ENCODE measurements at places on chromosomes 7 and 10. TPM values are rescaled to one million over a fixed set of nuclear protein-coding genes. Genes with fewer than 3 reads are reported as not detected.

- no peak overlapping the region for H3K27ac ChIP-seq
- H3K4me3 ChIP-seq: no peak overlapping the region
- H3K27me3 ChIP-seq: peaks cover 2% of the 10 kb centered on the region
- peaks cover 15% of the 10 kb centered on the region for H3K36me3 ChIP-seq
- H3K4me1 ChIP-seq: peaks cover 2% of the 10 kb centered on the region
- no peak for DNase-seq
Observed at GRCh38 chr10:14659626-14660196, 115.0 kb downstream of the FAM107B start.

Gene ACBD7
- total RNA-seq: 1.5 TPM

DNA sequence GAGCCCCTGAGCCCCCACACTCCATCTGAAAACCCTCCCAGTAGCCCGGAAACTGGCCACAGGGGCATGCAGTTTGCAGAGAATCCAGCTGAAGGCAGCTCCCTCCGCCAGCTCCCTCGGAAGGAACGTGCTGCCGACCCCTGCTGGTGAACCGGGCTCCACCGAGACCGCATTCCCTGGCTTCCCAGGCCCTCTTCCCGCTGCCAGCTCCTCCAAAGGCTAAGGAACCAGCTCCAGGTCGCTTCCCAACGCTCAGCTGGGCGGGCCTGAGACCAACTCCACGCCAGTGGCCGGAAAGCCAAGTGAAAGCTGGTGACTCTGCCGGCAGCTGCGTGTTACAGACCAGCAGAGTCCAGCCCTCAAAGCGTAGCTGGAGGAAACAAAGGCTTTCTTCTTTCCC is 35.8 kb downstream of the GPER1 start:
- H3K27ac ChIP-seq: peak overlapping the region; percentile 12
- peaks cover 11% of the 10 kb centered on the region for H3K4me1 ChIP-seq
- no peaks in the 10 kb centered on the region for H3K36me3 ChIP-seq

DNA sequence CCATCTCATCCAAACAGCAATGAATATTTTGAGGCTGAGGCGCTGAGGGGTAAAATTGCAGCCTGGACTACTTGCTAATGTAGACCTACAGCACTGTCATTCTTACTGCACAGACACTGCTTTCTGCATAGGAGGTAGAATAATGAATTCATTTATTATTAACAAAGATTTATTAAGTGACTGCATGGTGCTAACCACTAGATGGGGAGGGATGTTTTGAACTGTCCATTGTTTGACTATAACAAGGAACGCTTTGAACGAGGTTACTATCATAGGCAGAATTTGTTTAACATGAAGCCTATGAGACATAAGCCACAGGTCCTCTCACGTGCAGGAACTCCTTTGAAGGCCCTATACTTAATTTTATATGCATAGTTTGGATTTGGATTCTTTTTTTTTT is 143.8 kb downstream of the CFTR start:
- no peaks in the 10 kb centered on the region for H3K36me3 ChIP-seq
- no peaks in the 10 kb centered on the region for H3K27me3 ChIP-seq
- no peak for DNase-seq
- H3K27ac ChIP-seq: no peak overlapping the region
- no peak overlapping the region for H3K4me3 ChIP-seq

Gene IDI2
- not detected for total RNA-seq

DNA sequence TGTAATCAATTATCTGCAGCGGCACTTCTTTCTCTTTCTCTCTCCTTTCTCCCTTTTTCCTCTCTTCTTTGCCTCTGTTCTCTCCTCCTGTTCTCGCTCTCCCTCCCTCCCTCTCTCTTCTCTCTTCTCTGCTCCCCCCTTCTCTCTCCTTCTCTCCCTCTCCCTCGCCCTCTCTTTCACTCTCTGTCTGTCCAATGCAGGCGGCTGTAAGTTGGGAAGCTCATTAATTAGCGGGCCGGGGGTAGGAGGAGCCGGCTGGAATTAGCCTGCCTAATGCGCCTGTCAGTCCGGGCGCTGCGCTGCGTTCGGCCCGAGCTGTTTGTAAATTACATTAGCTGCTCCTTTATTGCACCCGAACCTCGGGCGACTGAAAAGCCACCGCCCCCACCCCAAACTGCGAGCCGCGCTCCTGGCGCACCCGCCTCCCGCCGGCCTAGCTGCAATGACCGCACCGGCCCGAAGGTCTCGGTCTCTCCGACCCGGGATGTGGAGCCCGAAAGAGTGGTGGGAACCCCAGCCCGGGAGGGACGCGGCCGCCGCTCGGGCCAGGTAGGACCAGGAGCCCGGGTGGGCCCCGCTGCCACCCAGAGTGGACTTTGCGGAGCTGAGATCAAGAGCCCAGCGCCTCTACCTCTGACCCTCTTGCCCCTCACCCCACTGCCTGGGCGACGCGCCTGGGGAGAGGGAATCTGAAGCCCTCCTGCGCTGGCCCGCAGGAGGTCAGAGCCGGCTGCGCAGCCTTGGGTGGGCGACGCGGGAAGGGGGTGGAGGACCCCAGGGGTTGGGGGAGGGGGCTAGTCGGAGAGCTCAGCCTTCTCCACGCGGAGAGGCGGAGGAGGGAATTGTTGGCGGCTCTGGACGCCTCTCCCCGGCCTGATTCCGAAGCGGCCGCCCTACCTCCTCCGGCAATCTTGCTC is at the start of gene LBX1:
LBX1 (minus strand) TSS at position 198 of the 917 bp plus-strand sequence. CDS start 648 bp downstream, outside the sequence.
- no peaks in the 10 kb centered on the region for H3K36me3 ChIP-seq
- DNase-seq: peak; percentile 31
- H3K27ac ChIP-seq: no peak within 1 kb of the TSS
- H3K27me3 ChIP-seq: peaks cover 60% of the 10 kb centered on the region
- peaks cover 9% of the 10 kb centered on the region for H3K4me1 ChIP-seq

DNA sequence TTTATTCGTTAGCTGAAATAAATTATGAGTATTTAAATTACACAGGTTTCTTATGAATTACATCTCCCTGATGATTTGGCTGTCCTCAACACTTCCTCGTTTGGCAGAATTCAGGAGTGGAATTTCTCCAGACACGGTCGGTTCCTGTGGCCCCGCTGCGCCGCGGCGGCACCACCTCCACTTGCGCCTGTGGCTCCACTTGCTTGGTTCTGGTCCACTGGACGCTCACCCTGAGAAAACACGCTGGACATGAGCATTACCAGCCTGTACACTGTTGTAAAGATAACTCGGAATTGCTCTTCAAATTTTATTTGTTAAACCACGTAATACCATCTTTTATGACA is 85.3 kb downstream of the ZNF33B start:
- H3K36me3 ChIP-seq: peaks cover 5% of the 10 kb centered on the region
- H3K27me3 ChIP-seq: peaks cover 9% of the 10 kb centered on the region
- DNase-seq: no peak
- peaks cover 6% of the 10 kb centered on the region for H3K4me1 ChIP-seq

DNA sequence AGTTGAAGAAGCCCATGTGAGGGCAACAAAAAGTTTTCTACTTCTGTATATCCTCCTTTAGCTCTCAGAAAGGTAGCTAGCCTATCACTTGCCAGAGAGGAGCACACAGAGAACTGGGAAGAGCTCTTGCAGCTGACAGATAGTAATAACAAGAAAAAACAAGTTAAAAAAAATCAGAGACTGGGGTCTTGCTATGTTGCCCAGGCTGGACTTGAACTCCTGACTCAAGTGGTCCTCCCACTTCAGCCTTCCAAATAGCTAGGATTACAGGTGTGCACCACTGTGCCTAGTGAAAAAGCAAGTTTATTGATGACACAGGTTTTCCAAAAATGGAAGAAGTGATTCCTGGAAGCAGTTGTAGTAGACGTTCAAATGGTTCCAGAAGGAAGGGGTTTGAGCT is 93.6 kb downstream of the CLEC2L start:
- H3K4me3 ChIP-seq: no peak overlapping the region
- no peak for DNase-seq
- H3K4me1 ChIP-seq: peaks cover 7% of the 10 kb centered on the region
- H3K36me3 ChIP-seq: peaks cover 3% of the 10 kb centered on the region

- H3K27ac ChIP-seq: no peak overlapping the region
- no peak overlapping the region for H3K4me3 ChIP-seq
- peaks cover 4% of the 10 kb centered on the region for H3K4me1 ChIP-seq
Observed at GRCh38 chr7:95411036-95411435, 14.9 kb upstream of the PON3 start.

DNA sequence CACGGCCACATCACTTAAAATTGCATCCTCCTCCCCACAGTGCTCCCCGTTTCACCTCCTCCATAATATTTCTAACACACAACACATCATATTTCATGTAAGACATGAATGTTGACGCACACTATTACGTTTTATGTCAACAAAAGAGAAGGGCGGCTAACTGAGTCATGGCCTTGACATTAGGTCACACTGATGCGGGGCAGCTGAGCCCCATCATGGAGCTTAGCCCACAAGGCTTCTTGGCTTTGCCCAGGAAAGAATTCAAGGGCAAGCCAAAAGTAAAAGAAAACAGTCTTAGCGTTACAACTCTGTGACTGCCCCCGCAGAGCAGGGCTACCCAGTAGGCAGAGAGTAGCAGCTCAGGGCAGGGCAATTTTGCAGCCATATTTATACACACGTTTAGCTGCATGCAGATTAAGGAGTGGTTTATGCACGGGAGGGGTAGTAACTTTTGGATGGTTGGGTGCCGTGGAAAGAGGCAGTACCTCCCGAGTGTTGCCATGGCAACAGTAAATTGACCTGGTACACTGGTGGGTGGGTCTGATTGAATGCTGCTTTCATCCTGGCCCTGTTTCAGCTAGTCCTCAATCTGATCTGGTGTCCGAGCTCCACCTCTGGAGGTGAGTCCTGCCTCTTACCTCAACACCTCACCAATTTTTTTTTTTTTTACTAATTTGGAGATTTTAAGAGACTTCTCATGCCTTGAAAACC is 156.2 kb upstream of the FRMD4A start:
- no peak overlapping the region for H3K27ac ChIP-seq
- H3K27me3 ChIP-seq: peaks cover 2% of the 10 kb centered on the region
- no peaks in the 10 kb centered on the region for H3K36me3 ChIP-seq
- no peak for DNase-seq
- H3K4me1 ChIP-seq: no peaks in the 10 kb centered on the region
- H3K4me3 ChIP-seq: no peak overlapping the region

GRCh38 chr10:76509446-76509845 is 1078.0 kb downstream of the LRMDA start:
- DNase-seq: no peak
- no peaks in the 10 kb centered on the region for H3K36me3 ChIP-seq
- no peak overlapping the region for H3K27ac ChIP-seq
- H3K27me3 ChIP-seq: no peaks in the 10 kb centered on the region
- no peak overlapping the region for H3K4me3 ChIP-seq
- no peaks in the 10 kb centered on the region for H3K4me1 ChIP-seq

DNA sequence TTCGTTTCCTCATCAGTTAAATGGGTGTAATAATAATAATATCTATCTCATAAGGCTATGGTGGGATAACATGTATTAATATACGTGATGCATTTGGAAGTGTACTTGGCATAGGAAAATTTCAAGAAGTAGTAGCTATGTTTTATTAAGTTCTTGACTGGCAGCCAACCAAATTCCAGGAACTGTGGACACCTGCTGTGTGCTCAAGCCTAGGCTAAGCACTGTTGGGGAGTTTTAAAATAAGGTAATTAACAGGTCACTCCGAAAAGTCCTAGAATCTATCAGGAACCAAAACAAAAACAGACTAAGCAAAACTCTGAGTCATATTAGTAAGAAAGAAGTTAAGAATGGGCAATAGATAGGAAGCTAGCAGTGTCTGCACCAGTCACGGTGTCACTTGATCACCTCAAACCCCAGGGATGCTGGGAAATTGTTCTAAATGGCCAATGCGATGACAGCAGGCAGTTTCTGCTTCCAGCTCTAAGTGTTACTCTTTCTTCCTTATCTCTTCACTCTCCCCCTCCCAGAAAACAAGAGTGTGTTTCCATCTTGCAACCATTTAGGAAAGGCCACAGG is 92.0 kb upstream of the GDF10 start:
- no peaks in the 10 kb centered on the region for H3K4me1 ChIP-seq
- no peak overlapping the region for H3K4me3 ChIP-seq
- H3K27me3 ChIP-seq: peaks cover 2% of the 10 kb centered on the region

DNA sequence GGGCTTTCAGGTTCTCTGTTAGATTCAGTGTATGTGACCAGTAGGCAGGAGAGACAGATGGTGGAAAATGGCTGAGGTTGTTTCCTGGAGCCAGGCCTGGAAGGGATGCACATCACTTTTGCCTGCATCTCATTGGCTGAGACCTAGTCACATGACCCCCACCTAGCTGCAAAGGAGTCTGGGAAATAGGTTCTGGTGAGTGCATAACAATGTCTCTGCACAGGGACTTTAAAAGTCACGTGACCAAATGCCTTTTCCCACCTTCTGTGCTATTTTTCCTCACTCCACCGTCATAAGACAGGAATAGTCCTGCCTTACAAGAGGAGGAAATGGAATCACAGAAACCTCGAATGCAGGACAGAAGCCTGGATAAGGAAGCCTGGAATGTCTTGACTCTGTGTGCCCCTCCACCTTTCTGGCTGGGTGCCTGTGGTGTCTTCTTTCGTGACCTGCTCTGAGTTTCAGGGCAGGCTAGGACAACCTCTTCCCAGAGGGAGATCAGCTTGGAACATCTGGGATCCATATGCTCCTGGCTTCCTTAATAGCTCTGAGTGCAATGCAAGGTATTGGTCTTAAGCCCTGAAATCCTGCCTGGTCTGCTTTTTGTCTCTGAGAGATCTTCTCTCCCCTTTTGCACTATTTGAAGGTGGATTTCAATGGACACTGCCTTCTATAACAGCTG is 139.9 kb upstream of the ZNF438 start:
- H3K4me3 ChIP-seq: no peak overlapping the region
- peaks cover 20% of the 10 kb centered on the region for H3K36me3 ChIP-seq
- DNase-seq: no peak
- H3K4me1 ChIP-seq: peaks cover 11% of the 10 kb centered on the region
- H3K27ac ChIP-seq: peak overlapping the region; percentile 92

- H3K27ac ChIP-seq: no peak overlapping the region
- no peaks in the 10 kb centered on the region for H3K4me1 ChIP-seq
- no peak overlapping the region for H3K4me3 ChIP-seq
- no peaks in the 10 kb centered on the region for H3K27me3 ChIP-seq
Observed at GRCh38 chr7:120819861-120820260, 38.1 kb downstream of the TSPAN12 start.

- no peaks in the 10 kb centered on the region for H3K27me3 ChIP-seq
- no peak for DNase-seq
- no peaks in the 10 kb centered on the region for H3K4me1 ChIP-seq
- no peak overlapping the region for H3K27ac ChIP-seq
- H3K36me3 ChIP-seq: peaks cover 35% of the 10 kb centered on the region
Observed at GRCh38 chr7:106346167-106346677, 61.4 kb upstream of the NAMPT start.

GRCh38 chr7:66423729-66424128 is 205.0 kb upstream of the KCTD7 start:
- H3K4me3 ChIP-seq: no peak overlapping the region
- H3K36me3 ChIP-seq: no peaks in the 10 kb centered on the region
- peaks cover 18% of the 10 kb centered on the region for H3K4me1 ChIP-seq
- DNase-seq: no peak
- H3K27ac ChIP-seq: no peak overlapping the region

Gene AKR1B15
- not detected for total RNA-seq

Data from glutamatergic neuron (in vitro differentiated cells).